NCI-H1417 (cell line): ENCODE measurements at places on chromosomes 1 and 21.
A peak's percentile ranks its signal among the peaks of the same experiment; 100 is the strongest.

- DNase-seq: peak; percentile 85
Observed at GRCh38 chr1:94697839-94698238, 122.3 kb upstream of the SLC44A3 start.

- no peak for DNase-seq
Observed at GRCh38 chr1:104028416-104029035, 278.8 kb downstream of the AMY1C start.

- DNase-seq: no peak
Observed at GRCh38 chr1:184556665-184557064, 169.8 kb downstream of the C1orf21 start.

DNA sequence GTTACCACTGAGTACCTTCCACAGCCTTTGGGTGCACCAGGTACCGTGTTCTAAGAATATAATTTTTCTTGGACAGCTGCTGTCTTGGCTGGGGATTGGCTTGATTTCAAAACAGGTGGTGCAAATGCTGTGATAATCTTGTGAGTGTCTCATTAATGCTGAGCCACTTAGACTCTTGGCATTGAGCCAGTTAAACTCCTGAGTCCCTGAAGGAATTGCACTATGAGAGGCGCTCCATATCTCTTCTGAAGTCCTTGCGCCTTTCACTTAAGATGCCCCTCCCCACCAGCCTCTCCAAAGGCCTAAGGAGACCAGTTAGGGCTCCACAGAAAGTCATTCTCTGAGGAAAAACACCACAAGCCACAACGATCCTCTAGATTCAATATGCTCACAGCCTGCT is 51.0 kb downstream of the BACH1 start:
- DNase-seq: no peak

DNA sequence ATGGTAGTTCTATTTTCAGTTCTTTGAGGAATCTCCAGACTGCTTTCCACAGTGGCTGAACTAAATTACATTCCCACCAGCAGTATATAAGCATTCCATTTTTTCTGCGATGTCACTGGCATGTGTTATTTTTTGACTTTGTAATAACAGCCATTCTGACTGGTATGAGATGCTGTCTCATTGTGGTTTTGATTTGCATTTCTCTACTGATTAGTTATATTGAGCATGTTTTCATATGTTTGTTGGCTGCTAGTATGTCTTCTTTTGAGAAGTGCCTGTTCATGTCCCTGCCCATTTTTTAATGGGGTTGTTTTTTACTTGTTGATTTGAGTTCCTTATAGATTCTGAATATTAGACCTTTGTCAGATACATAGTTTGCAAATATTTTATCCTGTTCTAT is 87.9 kb downstream of the RPS6KC1 start:
- DNase-seq: no peak

- DNase-seq: no peak
Observed at GRCh38 chr1:36089393-36090121, 865 bp downstream of the ADPRS start.

- DNase-seq: no peak
Observed at GRCh38 chr1:198610362-198610761, 28.5 kb upstream of the PTPRC start.

- no peak for DNase-seq
Observed at GRCh38 chr1:228044961-228045360, 37.5 kb upstream of the ARF1 start.

DNA sequence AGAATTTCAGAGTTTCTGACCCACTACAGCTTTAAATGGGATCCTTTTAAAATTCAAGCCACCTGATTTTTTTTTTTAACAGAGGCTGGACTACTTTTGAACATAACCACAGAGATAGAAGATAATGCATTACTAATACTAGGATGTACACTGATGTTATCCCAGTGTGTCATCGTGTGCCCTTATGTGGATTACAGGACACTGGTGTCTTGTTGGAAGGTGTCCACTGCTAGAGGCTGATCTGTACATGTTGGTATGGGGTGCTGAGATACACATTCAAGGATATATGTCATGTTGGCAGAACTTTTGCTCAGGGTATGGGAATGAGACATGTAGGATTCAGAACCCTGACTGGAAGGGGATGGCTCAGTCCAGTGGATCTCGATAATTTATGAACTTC is 56.3 kb downstream of the INAVA start:
- DNase-seq: no peak
